ENCODE measurements at places on chromosomes 2 and 18.

GRCh38 chr2:127407661-127408003, 10.6 kb upstream of the PROC start:
- DNase-seq: no peak

DNA sequence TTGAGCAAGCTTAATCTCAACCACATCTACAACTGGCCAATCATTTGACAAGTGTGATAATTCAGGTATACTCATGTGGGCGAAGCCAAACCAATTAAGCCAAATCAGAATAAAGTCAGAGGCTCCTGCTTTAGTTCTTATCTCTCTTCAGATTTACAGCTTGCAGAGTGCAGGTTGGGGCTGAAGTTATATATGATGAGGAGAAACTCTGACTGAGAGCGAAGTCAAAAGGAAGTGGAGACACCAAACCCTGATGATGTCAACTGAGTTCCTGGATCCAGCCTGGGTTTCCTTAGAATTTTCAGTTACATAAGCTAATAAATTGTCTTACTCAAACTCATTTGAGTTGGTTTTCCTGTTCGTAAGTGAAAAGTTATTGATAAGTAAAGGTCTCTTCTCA, 73.9 kb downstream of the ASXL2 start:
- DNase-seq: no peak

GRCh38 chr2:146532009-146532408, 1312.8 kb upstream of the ACVR2A start:
- no peak for DNase-seq

- peak; percentile 49 for DNase-seq
These were observed 21.0 kb upstream of the SLC38A11 start for GRCh38 chr2:164976301-164976700.

DNA sequence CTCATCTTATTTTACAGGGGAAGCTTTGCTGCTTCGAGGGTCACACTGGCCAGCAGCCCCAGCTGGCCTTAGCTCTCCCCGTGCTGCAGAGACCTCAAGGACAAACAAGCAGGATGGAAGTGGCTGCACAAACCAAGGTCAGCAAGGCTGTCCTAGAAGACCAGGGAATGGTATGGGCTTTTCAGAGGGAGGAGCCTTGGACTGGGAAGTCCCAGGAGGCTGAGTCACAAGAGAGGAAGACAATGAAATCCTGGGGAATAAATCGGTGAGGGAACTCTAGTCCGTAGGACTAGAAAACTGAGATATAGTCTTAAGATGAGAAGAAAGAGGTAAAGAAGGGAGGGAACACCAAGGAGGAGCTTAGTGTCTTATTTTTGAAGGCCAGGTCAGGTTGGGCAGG, 15.7 kb downstream of the CREG2 start:
- no peak for DNase-seq
